Activated naive CD4-positive, alpha-beta T cell treated with anti-CD3 and anti-CD28 coated beads, Interleukin-2, amount 50 U/mL, for 16 hours (primary cell): ENCODE measurements at places on chromosomes 16 and 17.

- no peak for DNase-seq
Measured at GRCh38 chr16:77450790-77451487, 16.1 kb upstream of the ADAMTS18 start.

- DNase-seq: no peak
Measured at GRCh38 chr16:56161658-56162057, 29.6 kb upstream of the GNAO1 start.

- no peak for DNase-seq
Measured at GRCh38 chr16:4674926-4675530, 18.3 kb upstream of the NUDT16L1 start.

DNA sequence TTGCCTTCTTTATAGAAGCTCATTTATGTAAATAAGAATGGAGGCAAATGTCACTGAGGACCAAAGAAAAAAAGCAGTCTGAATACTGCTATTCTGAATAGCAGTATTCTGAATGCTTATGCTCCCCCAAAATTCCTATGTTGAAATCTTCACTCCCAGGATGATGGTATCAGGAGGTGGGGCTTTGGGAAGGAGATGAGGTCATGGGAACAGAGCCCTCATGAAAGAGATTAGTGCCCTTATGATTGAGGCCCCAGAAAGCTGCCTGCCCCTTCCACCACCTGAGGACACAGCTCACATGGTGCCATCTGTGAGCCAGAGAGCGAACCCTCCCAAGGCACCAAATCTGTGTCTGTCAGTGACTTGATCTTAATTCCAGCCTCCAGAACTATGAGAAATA lies 28.8 kb downstream of the HEATR6 start:
- DNase-seq: no peak

GRCh38 chr17:16486373-16487250 lies 5.4 kb downstream of the LRRC75A start:
- DNase-seq: no peak

DNA sequence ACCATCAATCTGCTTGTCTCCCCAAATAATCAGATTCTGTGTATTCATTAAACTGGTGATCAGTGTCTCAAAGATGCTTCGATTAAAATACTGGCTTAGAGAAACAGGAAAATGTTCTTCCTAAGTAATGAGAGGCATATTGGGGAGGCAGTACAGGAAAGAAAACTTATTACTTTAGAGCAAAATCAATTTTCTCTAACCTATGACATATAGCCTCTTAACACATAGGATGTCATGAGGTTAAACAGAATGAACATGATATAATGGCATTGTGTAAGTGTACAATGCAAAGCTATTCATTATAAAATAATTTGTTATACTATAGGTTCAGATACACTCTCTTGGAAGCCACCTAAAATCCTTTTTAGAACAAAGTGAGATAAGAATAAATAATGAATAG lies 819.3 kb downstream of the KCNJ2 start:
- DNase-seq: no peak

DNA sequence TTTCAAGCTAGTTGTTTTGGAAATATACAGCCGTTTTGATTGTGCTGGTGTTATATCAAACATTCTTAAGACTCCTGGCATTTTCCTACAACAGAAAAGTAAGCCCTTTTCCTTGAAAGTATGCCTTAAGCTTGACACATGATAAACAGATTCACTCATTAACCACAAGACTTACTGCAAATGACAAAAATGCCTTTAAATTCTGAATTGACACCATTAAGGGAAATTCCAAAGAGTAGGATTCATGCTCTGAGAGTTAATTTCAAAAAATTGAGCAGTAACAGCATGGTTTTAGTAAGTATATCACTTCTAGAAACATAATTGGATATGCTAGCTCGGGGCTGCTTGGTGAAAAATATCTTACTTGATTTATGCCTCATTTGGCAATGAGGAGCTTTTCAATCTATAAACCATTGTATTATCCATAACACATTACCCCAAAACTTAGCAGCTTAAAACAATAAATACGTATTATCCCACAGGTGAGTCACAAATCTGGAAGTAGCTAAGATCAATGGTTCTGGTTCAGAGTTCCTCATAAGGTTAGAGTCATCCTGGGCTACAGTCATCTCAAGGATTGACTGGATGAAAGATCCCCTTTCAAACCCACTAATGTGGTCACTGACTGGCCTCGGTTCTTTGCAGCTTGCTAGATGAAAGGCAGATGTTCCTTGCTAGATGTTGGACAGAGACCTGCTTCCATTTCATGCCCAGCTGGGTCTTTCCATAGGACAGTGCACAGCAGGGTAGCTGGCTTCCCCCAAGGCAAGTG lies 8.2 kb upstream of the PHAF1 start:
- DNase-seq: no peak

DNA sequence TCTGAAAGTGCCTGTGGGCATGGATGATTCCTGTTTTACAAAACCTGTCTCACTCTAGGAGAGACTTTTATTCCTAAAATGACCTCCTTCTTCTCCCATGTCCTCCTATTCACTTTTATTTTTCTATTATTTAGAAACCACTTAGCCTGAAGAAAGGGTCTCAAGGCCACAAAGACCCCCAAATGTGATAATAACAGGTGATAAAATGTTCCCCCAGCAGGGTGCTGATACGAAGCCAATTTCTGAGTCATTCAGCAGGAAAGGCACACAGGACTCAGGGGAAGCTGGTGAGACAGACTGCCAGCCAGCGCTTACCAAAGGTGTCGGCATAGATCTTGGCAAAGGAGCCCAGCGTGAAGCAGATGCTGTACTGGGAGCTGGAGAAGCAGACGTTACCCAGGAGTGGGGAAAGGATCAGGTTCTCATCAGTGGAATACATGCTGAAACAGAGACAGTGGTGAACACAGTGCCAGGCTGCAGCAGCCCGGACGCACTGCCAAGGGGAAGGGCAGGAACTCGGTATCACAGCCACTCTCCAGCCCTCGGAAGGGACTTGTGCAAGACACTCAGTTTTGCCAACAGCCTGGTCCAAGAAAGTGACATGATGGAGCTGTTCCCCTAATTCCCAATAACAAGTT lies 24.6 kb downstream of the HIGD1B start:
- DNase-seq: no peak

DNA sequence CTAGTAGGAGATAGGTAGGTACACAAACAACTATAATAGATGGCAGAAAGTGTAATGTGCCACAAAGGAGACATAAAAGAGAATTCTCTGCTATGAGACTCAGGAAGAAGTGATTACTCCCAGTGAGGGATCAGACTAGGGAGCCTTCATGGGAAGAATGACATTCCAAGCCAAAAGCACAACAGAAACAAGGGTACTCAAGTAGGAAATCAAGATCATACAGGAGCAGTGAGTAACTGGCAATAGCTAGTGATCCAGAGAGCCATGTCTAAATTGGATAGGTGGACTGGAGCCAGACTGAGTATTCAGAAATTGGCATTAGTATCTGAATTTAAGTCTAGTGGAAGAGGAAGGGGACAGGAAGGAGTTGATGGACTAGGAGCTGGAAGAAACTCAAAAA lies 10.7 kb downstream of the RFFL start:
- DNase-seq: no peak

DNA sequence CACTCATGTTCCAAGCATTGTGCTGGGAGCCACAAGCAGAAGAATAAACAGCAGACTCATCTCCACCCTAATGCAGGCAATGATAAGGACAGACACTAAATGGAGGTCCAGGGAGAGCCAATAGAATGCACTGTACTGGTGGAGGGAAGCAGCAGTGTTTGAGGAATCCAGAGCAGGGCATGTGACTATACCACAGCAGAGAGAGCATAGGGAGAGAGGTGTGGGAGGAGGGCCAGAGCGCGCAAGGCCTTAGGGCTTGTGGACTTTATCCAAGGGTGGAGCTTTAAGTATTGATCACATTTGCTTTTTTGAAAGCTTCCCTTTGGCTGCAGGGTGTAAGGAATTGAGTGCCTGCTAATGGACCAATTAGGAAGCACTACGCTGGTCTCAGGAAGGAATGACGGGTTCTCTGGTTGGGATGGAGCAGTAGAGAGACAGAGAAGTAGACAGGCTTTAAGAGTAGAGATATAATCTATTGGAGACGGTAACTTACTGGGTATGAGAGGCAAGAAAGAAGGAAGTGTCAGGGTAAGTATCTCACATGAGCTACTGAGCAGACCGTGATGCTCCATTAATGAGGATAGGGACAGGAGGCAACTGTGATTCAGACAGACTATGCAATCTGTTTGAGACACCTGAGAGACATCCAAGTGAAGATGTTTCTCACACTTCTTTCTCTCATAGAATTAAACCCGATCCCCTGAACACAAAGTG lies 82.2 kb downstream of the MYO1D start:
- no peak for DNase-seq

DNA sequence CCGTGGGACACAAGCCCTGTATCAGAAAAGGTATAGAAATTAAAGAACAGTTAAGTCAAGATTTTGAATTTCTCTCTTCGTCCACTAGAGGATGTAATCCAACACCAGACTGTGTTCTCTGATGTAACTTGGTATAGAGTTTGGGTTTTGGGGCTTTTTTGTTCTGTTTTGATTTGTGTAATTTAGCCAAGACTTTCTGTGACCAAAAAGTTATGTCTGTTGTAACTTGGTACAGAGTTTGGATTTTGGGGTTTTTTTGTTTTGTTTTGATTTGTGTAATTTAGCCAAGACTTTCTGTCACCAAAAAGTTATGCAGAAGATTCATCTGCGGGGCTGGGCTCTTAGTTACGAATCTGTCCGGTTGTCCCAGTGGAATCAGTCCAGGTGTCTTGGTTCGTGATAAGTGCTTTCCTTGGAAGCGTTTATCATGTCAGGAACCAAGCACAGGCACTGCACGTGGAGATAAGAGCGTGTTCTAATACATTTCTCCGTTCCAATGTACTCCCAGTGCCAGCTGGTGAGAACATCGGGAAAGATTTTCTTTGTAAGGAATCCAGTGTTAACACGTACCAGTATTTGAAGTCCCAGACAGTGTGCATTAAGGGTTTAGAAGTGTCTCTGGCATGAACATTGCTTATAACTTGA lies 44.1 kb upstream of the SEC14L1 start:
- no peak for DNase-seq

GRCh38 chr17:70158180-70158579 lies 11.2 kb upstream of the KCNJ2 start:
- DNase-seq: no peak

DNA sequence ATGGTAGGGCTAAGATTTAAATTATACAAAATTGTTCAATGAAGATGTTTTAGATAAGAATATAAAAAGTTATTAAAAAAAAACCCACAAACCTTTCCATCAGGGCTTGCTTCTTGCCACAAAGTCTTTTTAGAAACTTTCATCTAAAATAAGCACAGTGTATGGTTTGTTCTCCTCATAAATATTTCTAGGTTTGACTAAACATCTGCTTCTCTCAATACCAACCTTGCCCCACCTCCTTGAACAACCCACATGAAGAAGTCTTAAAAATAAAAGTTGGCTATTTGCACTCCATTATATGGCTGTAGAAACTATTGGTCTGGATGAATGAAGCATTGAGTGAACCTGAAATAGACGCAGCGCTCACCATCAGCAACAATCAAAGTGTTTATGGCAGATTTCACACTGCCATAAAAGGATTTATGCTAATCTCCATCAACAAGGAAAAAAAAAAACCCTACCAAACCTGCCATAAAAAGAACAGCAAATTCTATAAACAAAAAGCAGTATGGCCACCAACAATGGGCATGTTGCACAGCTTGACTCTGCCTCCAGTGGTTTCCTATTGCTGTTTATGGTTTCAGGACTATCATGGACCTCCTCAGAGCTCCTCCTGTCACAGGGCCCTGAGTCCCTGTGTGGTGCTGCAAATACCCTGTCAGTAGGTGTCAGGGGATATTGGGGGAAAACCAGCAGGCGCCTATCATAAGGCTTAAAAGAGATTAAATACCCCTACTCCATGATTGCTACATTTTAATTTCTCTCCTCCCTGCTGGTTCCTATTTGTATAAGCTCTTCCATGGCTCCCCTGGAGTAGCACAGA lies 37.6 kb downstream of the SNX11 start:
- DNase-seq: no peak

GRCh38 chr17:72004011-72004427 lies 116.8 kb upstream of the SOX9 start:
- DNase-seq: no peak

GRCh38 chr17:4040784-4041183 lies 76.5 kb upstream of the ATP2A3 start:
- DNase-seq: no peak

DNA sequence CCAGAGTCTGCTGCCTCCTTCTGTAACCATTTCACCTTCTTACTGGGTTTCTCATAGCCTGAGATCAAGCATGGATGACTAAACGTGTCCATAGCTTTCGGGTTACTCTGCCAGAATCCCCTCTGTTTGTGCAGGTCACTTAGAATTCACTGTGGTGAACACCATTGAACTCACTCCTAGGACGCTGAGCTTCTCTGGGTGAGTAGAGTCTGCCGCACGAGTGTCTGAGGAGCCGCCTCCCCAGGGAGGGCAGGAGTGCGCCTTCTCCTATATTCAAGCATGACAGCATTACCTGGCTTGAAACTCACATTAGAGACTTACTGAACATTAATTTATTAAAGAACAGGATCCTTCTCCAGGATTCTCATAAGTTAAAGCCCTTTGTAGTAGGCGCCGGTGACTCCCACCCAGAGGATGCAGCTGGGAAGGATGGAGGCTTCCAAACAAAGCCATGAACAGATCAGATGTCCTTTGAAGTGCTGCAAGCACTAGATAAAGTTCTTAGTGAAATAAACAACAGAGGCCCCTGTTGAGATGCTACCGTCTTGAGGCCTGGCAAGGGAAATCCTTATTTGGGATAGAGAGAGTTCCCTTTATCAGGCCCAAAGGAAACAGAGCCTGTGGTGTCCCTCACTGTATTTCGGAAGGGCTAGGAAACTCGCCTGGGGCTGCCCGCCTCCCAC lies 144.6 kb upstream of the PLCG2 start:
- no peak for DNase-seq

- no peak for DNase-seq
Measured at GRCh38 chr17:28344011-28344410, 8.4 kb downstream of the TNFAIP1 start.

GRCh38 chr16:56639045-56639444 lies 579 bp downstream of the MT1A start:
- no peak for DNase-seq

- DNase-seq: no peak
Measured at GRCh38 chr17:29151567-29151966, 28.6 kb downstream of the MYO18A start.

GRCh38 chr17:65292430-65292829 lies 155.3 kb downstream of the RGS9 start:
- no peak for DNase-seq
